CD4-positive, alpha-beta memory T cell (primary cell): ENCODE measurements at places on chromosomes 12 and 14. TPM values are rescaled to one million over a fixed set of nuclear protein-coding genes. Genes with fewer than 3 reads are reported as not detected.
A peak's percentile ranks its signal among the peaks of the same experiment; 100 is the strongest.

The CCDC59 gene
- polyA plus RNA-seq, result 85.4 TPM

The HOXC6 gene
- not detected for polyA plus RNA-seq

The PLEKHG7 gene
- polyA plus RNA-seq, result not detected

GRCh38 chr14:68466491-68466977, 326.3 kb downstream of the ZFP36L1 start:
- DNase-seq, result no peak

DNA sequence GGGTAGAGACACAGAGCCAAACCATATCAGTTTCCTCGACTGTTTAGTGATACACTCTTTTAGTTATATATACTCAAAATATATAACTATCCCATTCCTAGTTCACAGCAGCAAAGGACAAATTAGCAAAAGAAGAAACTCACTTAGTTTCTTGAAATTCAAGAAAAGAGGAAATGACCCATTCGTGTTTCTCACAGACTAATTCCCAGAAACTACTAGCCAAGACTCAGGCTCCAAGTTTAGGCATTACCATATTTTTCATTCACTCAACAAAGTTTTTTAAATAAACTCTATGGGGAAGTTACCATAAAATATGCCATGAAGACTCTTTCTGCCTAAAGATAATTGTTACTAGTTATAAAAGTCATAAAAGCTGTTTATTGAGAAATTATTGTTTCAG, 152.3 kb upstream of the DAAM1 start:
- no peak for DNase-seq

DNA sequence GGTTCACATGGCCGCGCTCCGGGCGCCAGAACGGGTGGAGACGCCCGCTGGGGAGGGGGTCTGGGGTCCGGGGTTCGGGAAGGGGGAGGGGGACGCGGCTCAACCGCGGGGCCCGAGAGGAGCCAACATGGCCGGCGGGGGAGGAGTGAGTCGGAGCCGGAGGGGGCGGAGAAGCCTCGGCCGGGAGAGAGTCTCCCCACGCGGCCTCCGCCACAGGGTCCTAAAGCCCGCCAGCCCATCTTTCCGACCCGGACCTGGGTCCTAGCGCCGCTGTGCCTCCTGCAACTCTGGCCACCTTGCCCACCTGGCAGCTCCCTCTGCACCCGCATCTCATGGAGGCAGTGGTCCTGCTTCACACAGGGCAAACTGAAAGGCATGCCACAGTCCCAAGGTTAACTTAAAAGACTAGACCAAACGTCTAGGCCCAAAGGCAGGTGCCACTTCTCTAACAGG, at the start of gene BAZ2A:
Gene BAZ2A, minus strand, starts transcription at position 147 of the 453 bp plus-strand sequence. CDS start 12,796 bp downstream, outside the sequence.
- DNase-seq, result peak; percentile 86

GRCh38 chr12:120225852-120226640, 25.1 kb upstream of the RPLP0 start:
- DNase-seq, result no peak

DNA sequence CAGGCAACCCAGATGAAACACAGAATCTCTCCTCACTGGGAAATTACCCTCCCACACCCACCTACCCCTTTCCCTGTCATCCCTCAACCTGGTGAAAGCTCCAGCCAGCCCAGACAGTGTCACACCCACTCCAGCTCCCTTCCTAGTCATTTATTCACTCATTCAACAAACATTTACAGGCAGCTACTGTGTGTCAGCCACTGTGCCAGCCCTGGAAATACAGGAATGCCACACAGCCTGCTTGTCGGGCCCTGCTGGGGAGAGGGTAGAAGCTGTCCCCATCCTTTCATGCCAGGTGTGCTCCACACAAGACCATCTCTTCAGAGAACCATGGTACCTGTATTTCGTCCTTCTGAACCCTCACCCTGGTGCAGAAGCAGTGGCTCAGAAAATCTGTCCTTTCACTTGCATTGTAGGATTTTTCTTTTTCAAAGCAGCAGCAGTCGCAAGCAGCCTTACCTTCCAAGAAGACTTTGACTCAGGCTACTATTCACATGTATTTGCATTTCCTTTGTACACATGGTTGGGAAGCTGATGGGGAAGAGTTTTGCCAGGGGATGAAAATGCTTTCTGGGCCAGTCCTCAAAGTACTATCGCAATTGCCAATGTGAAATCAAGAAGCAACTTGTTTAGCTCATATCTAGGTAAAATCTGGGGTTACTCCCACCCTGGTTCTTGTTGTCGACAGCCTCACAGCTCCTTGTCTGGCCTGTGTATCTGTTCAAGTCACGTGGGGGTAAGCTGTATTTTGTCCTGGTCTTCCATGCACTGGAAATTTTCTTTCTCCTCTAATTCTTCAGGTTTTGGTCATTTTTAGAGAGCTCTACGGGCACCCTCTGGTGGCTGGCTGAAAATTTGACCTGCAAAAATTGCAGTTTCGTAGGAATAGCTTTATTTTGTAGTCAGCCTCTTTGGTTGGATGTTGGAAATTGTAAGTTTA, 147.4 kb upstream of the EGLN3 start:
- peak; percentile 20 for DNase-seq

The CLEC14A gene
- polyA plus RNA-seq, result not detected

The OR6J1 gene
- not detected for polyA plus RNA-seq

- DNase-seq, result no peak
Observed at GRCh38 chr12:133129368-133130037, 571 bp downstream of the ZNF891 start.

GRCh38 chr12:89783359-89784060, 74.9 kb upstream of the ATP2B1 start:
- no peak for DNase-seq

The OR4E1 gene
- polyA plus RNA-seq, result 0.22 TPM

DNA sequence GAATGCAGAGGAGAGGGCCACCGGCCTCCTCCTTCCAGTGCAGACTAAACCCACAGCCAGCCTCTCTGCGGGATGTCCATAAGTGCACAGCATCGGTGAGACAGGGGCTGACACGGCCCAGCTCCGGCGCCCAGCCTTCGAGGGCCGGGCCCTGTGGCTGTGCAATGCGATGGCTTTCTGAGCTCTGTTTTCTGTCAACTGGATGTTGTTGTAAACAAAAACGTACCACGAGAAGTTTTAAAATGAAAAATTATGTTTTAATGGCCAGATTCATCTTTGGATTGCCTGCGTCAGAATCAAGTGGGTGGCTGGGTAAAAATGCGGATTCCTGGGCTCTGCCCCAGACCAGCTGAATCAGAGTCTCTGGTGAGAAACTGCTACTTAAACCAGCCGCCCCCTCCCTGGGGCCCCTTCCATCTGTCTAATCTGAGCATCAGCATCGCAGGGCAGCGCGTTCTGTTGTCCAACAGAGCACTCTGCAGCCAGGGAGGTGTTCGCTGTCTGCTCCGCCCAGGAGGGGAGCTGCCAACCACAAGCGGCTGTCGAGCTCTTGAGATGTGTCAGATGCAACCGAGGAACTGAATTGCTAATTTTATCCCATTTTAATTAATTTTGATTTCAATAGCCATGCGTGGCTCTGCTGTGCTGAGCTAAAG, 133.4 kb downstream of the RFLNA start:
- no peak for DNase-seq

DNA sequence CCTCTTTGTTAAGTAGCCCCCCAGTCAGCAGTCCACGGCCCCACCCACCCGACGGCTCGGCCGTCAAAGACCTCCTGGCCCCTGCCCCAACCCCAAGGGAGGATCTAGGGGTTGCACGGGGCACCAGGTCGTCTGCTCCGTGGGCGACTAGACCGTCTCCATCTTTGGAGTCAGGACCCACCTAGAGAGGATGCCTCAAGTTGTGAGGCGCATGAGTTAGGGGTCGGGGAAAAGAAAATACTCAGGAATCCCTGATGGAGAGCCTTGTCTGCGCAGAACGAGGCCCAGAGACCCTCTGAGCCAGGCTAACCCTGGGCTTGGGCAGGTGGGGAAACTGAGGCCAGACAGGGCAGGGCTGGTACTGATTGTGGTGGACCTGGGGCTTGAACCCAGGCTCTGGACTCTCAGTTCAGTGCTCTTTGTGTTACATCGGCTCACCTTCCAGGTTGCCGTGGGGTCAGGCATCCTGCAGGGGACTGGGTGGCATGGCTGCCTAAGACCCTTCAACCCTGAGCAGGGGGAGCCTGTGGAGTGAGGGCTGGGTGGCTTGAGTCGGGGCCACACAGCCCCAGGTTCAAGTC, 839 bp downstream of the OTUB2 start:
- no peak for DNase-seq

DNA sequence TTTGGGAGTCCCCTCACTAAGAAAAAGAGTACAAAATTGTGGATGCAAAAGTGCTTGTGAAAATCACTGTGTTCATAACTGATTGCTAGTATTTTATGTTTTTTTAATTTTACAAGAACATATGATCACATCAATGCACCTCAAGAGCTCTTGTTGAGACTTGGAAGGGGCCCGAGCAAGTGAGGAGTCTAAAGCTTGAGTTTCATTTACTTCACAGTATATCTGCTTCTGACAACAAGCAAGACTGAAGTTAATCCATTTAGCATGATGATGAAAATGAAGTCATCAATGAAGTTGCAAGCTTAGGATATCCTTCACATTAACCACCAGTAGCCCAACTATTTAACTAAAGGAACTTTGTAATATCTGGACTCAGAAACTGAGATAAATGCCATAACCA, 182.5 kb upstream of the DIO2 start:
- no peak for DNase-seq

GRCh38 chr12:96140174-96140573, 54.0 kb upstream of the ELK3 start:
- no peak for DNase-seq

The REM2 gene
- 1.5 TPM for polyA plus RNA-seq

GRCh38 chr12:105459760-105460330, 129.4 kb downstream of the C12orf75 start:
- DNase-seq, result no peak

GRCh38 chr12:26939953-26940352, 1.7 kb downstream of the FGFR1OP2 start:
- no peak for DNase-seq

GRCh38 chr12:84723988-84724387, 188.6 kb downstream of the SLC6A15 start:
- no peak for DNase-seq

DNA sequence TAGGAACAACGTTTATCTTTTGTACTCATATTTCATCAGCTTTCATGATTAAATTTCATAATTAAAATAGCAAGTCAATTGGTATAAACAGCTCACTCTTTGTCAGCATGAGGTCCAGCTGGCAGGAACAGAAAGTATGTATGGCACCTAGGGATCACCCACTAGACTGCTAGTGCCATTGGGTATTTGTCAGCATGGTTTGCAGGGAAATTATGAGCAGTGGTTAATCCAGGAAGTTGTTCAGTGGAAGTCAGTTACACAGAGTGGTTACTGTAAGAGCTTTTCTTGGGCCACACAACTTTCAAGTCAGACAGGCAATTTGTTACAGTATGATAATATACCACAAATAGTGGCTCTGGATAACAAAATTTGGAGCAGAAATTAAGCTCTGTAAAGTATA, 340.3 kb upstream of the RGS6 start:
- DNase-seq, result no peak

- DNase-seq, result peak; percentile 5
Observed at GRCh38 chr12:46546634-46547273, 174.2 kb upstream of the SLC38A2 start.

DNA sequence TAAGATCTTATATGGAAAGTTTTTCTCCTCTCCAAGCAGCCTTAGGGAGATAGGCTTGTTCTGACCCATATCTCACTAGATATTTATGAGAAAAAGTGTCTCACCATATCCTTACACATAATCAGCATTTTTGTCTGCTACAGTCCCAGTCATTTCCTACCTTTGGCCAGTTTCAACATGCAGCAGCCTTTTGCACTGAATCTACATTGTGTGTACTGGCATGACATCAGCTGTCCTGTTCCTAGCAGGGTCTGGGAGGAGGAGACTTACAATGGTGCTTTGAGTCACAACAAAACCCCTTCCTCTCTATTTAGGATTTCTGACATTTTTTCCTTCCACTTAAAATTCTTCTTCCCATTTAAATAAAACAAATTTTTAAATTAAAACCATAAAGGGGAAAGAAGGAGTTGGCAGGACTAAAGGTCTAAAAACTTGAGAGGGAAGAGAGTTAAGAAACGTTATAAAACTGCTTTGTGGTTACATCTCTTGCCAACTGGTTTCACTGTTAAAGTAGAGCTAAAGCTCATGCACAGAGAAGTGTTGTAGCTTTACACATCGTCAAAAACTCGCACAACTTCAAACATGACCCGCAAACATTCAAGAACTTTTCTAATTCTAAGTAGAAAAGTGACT, 53.3 kb upstream of the CERS5 start:
- DNase-seq, result no peak

The PSMB5 gene
- polyA plus RNA-seq, result 56.6 TPM

DNA sequence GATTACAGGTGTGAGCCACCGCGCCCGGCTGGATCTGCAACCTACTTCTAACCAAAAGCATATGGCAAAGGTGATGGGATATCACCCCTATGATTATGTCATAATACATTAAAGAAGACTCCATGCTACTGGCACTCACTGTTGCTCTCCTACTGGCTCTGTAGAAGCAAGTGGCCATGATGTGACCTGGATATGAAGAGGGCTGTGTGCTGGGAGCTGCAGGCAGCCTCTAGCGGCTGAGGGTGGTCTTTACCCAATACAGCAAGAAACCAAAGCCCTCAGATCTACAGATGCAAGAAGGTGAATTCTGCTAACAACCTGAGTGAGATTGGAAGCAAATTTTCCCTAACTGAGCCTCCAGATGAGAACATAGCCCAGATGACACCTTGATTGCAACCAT, 34.2 kb upstream of the TRIM9 start:
- DNase-seq, result no peak

The OVCH1 gene
- not detected for polyA plus RNA-seq

The SAV1 gene
- 14.1 TPM for polyA plus RNA-seq

DNA sequence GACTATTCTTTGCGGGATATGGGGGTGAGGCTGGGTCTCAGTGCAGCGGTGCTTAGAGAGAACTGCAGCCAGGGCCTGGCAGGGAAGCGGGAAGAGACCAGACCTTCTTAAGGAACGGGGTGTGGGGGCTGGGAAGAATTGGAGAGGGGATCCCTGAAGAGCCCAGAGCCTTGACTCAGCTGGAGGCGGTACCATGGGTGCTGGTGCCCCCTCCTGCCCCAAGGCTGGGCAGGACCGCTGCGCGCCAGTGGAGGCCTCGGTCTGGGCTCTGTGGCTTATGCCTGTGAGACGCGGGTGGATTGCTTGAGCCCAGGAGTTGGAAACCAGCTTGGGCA, 1.3 kb upstream of the RNU7-1 start:
- DNase-seq, result no peak

The FOXA1 gene
- not detected for polyA plus RNA-seq

The PTPN21 gene
- not detected for polyA plus RNA-seq

DNA sequence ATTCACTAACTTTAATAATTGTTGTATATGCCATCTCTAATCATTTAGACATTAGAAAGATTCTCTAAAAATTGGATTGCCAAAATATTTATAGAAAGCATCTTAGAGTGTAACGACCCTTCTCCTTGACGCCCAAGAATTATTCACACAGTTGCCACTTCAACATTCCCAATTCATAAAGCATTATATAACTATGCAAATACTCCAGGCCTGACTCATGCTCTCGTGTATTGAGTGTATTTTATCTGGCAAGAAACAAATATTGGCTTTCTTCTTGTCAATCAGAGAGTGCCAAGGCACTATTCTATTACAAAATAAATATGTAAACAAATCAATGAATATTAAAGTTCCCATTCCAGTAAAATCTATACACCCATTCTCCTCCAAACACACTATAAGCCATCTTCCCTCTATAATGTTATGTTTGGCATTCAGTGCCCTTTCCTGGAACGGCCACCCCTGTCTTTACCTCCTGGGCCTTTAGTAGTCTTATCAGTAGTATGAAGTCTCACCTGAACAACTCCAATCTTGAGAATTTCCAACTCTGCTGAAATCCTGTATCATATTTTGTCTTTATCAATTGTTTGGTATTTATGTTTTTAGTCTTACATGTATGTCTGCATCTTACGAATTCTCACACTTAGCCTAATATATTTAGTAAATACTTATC, 182.6 kb downstream of the PIK3C2G start:
- DNase-seq, result no peak

GRCh38 chr14:99945732-99946651, 119.2 kb upstream of the EVL start:
- DNase-seq, result no peak
